NCI-H69 (cell line): ENCODE measurements at places on chromosomes 6 and 20.

- no peak for DNase-seq
Measured at GRCh38 chr20:54350415-54350814, 125.0 kb upstream of the DOK5 start.

DNA sequence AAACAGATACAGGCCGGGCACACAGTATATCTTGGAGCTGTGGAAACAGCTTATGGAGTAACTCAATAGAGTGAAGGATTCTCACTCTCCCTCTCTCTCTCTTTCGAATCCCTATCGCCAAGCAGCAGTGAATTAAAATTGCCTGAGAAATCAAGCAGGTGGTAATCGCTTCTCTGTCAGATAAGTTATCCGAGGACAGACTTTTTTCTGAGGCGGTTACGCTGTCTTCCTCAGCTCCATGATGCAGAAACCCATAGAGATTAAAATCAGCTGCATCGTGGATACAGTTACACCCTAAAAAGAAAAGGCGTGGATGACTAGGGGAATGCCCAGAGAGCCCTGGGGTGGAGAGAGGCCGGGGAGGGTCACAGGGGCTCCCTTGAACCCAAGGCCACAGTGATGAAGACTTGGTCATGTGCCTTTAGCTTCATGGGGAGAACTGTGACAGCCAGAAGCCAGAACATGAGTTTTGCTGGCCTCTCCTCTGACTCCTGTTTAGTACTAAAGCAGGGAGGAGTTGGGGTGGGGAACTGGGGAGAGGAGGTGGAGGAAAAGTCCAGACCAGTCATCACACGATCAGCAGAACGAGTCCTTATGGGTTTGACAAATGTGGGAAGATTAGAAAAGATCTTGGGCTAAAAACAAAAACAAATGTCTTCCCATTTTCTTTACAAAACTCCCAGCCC, 138.8 kb upstream of the JARID2 start:
- no peak for DNase-seq

- no peak for DNase-seq
Measured at GRCh38 chr20:41176711-41177552, 39.6 kb downstream of the PLCG1 start.

- no peak for DNase-seq
Measured at GRCh38 chr6:106063448-106063850, 22.7 kb upstream of the PRDM1 start.

- no peak for DNase-seq
Measured at GRCh38 chr6:152218887-152219286, 411.4 kb downstream of the ESR1 start.

DNA sequence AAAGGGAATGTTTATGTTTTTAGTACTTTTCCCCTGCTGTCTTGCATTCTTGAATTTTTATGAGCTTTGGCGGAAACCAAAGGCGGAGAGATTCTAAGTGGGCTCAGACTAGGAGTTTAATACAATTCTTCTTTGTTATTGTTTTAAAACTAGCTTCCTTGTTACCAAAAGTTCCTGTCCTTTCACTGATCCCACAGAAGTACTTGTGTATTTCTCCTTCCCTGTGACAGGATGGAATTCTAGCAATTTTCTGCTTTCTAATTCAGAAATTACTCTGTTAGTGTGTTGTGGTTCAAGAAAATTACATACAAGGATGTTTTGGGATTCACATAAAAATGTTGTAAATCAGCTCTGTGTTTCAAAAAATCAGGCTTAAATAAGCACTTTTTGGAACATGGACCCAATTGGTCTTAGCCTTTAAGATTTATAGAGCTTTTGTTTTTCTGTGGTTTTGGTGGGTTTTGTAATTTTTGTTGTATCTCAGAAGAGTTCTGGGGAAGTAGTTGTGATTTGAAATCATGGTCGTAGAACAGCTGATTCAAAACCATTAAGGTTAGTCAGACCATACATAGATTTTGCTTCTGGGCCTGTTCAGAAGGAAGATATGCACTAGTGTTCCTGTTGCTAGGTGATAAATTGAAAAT, 17.6 kb upstream of the CTAGE9 start:
- no peak for DNase-seq

GRCh38 chr6:92050216-92050615, 1369.1 kb downstream of the EPHA7 start:
- DNase-seq = no peak

DNA sequence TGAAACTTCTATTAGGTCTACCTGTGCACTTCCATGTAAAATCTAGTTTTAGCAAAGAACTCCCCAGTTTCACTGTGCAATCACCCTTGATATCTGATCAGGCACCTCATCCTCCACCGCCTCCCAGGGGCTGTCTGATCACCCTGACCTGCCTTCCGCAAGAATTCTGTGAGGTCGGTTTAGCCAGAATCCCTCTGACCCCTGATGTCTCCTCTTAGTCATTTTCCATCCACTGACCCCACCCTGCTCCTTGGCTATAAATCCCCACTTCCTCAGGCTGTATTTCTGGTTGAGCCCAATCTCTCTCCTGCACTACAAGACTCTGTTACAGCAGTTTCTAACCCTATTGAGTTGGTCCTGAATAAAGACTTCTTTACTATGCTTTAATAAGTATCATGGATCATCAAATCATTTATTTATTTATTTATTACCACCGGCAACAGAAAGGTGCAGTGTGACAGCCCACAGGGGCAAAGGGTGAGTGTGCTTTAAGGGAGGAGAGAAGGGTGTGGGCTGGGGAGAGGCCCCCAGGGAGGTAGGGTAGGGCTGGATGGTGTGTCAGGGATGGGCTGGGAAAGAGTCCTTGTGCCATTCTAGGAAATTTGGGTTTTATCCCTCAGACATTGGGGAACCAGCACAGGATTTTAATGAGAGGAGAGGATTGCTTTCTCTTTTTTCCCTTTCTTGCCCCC, 11.2 kb upstream of the SERPINB6 start:
- no peak for DNase-seq

- DNase-seq = no peak
Measured at GRCh38 chr20:45354423-45355208, 6.4 kb upstream of the SDC4 start.

DNA sequence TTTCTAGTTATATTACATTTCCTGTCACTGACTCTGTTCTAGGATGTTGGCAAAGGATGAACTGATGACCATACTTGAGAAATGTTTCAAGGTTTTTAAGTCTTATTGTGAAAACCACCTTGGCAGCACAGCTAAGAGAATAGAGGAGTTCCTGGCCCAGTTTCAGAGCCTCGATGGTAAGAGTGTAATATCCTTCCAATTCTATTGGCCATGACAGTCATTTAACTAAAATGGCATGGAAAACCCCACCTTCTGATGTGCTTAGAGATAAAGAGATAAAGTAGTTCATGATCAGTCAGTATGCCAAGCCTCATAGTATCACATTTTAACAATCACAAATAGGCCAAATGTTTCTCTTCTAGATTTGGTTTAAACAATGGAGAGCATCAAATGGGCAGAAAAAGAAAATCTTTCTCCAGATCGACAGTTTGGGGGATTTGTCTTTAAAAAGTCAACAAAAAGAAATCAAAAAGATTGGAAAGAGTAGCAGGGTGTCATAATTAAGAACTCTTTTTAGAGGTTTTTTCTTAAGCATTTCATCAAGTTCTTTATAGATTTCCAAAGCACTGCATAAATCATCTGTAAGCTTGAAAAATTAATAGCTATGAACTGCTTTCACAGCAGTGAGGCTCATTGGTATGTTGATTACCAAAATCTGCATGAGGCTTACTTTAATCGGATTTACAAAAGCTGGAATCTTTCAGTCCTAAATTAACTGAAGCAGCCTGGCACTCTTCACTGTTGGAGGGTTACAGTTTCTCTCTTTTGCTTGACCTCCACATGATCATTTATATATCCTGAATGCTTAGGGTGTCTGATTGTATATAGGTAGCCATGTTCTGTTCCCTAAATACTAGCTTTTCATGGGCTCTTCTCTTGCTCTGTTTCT, 48.7 kb downstream of the AKIRIN2 start:
- no peak for DNase-seq

- DNase-seq = no peak
Measured at GRCh38 chr20:4330011-4330410, 314.7 kb upstream of the RNF24 start.

GRCh38 chr20:17223553-17223952, 3.3 kb upstream of the PCSK2 start:
- no peak for DNase-seq

- DNase-seq = peak; percentile 77
Measured at GRCh38 chr6:40882323-40882997, 156.6 kb downstream of the UNC5CL start.

DNA sequence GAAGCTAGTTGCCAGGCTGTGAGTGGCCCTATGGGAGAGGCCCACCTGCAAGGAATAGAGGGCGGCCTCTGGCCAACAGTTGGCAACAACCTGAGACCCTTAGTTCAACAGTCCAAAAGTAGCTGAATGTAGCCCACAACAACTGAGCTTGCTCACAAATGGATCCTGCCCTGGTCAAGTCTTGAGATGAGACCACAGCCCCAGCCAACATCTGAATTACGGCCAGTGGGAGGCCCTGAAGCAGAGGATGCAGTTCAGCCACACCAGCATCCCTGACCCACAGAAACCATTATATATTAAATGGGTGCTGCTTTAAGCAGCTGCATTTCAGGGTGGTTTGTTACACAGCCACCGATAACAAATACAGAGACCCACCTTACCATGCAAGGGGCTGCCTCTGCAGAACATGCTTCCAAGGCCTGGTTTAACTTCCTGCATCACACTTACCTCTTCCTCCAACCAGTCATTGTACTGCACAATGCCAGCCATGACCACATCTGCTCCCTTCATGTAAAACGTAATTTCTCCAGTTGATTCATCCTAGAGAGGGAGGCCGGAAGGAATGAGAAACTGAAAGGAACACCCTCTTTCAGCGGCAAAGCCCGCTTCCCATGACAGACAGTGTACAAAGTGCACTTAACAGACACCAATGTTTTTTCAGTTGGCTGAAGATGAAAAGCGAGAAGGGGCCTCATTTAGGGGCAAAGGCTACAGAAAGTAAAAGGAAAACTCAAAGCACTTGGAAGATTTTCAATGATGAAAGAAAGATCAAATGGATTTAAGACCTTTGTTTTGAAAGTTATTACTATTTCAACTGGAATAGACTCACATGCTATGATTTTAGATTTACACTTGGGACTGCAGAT, 86.2 kb upstream of the NFATC2 start:
- DNase-seq = no peak

DNA sequence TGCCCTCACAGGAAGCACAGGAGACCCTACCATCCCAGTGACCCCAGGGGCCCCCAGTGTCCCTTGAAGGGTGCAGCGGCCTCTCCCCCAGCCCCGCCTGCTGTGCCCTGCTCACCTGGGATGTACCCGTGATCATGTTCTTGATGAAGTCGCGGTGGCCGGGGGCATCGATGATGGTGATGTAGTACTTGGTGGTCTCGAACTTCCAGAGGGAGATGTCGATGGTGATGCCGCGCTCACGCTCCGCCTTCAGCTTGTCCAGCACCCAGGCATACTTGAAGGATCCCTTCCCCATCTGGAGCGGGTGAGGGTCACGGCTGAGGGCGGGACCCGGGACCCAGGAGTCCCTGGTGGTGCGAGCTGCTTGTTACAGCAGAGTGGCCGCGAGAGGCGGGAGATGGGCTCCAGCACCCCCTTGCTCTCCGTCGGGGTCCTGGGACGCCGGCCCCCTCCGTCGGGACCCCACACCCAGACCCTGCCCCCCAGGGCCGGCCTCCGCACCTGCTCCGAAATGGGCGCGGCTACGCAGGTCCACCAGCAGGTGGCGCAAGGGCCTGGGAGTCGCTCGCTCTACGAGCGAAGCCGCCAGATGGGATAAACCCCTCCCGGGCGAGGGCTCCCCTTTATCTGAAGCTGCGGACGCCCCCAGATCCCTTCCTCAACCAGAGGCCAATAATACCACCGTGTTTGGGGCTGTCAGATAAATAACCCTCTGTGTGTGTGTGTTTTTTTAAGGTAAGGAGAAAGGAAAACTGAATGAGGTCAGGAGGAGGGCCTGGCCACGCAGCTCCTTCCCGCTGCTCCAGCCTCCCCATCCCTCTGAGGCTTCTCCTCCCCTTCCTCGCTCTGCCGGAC, 2.9 kb downstream of the EEF1A2 start:
- DNase-seq = peak; percentile 29

DNA sequence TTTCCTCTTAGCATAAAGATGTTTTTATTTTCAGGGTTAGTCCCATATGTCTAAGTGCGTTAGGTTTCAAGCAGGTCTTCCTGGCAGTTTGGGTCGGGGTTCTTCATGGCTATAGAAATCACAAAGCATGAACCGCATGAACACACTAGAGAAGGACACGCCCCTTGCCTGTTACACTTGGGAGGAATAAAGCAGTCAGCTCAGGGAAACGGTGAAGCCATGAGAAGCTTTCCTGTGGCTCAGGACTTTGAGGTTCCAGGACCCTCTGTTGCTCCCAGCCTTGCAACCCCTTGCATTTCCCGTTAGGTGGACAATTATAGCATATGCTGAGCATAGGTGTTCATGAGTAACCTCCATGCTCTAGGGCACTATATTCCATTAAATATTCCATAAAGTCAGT, 96.7 kb downstream of the SYCP2 start:
- DNase-seq = peak; percentile 15

DNA sequence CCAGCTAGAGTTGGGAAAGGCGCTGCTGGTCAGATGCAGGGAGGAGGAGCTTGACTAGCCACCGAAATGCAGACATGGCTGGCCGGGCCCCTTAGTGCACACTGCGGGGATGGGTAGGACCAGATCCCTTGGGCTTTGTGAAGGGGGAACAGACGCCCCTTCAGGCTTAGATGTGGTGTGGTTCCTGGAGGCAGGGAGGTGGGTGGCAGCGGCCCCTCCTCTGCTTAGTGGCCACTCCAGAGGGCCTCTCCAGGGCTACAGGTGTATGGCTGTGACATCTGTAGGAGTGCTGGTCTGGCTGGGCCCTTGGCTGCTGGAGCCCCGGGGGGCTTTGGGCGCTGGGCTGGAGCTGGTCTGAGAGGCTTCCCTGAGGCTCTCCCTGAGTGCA, 5.9 kb downstream of the CCND3 start:
- DNase-seq = no peak

DNA sequence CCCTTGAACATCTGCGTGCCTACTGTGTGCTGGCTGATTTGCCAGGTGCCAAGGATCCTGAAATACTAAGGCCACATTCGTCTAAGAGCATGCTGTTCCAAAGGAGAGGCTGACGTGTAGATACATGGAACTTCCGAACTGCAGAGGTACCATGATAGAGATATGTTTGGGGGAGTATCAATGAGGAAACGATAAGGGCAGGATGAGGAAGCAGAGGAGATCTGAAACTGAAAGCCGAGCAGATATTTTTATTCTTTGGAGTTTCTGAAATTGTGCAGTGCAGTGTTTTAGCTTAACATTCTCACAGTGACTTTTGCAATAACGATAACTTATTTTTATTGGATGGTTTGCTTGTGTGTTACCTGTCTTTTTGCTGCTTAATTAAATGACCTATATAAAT, 24.3 kb downstream of the BMP6 start:
- no peak for DNase-seq

- no peak for DNase-seq
Measured at GRCh38 chr6:109478222-109478805, 4.7 kb downstream of the ZBTB24 start.

GRCh38 chr6:7673063-7673536, 52.8 kb upstream of the BMP6 start:
- peak; percentile 98 for DNase-seq

GRCh38 chr6:1774226-1774915, 164.7 kb downstream of the FOXC1 start:
- DNase-seq = no peak

- peak; percentile 71 for DNase-seq
Measured at GRCh38 chr6:108497883-108498282, 62.8 kb upstream of the FOXO3 start.

- DNase-seq = no peak
Measured at GRCh38 chr6:129959358-129959930, 58.9 kb upstream of the L3MBTL3 start.

- no peak for DNase-seq
Measured at GRCh38 chr20:50304501-50304856, 113.8 kb downstream of the CEBPB start.

- peak; percentile 88 for DNase-seq
Measured at GRCh38 chr6:164130151-164130550, 715.6 kb downstream of the QKI start.
